Kasumi-1 (cell line): ENCODE measurements at places on chromosomes 2 and 18.

GRCh38 chr2:69186614-69187013 lies 173.6 kb downstream of the ANTXR1 start:
- no peak for DNase-seq

GRCh38 chr18:43661570-43661969 lies 384.3 kb upstream of the SYT4 start:
- peak; percentile 24 for DNase-seq

DNA sequence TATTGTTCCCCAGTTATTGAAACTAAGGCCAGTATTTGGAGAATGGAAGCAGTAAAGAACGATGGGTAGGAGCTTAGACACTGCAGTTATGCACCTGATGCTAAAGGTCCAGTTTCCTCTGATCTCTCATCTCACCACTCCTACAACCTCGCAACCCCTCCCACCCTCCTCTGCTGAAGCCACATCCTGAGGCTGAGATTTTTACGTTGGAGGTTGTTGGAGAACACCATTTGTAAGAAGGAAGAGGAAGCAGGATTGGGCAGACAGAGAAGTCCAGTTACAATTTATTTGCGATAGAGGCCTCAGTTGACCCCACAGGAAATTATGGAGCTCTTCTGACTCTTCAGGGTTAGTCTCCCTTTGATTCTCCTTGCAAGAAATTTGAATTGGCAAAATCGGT lies 54.3 kb upstream of the NDUFV2 start:
- DNase-seq: no peak

- peak; percentile 94 for DNase-seq
Measured at GRCh38 chr2:27370816-27371620, 602 bp downstream of the SNX17 start.

DNA sequence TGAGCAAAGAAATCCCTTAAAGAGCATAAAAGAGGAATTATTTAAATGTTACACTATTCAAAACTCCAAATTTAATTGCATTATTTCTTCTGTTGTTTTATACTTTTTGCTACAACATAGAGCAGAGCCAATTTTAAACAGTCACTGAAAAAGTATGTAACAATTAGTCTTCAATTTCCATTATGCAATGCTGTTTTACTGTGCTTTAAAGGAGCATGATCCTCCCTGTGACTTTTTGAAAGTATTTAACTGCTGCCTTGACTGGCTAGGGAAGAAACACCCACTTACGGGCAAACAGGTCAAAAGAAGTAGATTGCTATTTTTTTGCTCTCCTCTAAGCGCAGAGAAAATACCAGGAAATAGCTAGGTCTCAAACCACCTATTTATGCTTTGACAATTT lies 217.4 kb upstream of the GCFC2 start:
- no peak for DNase-seq

- no peak for DNase-seq
Measured at GRCh38 chr2:222572751-222573174, 83.1 kb downstream of the FARSB start.

DNA sequence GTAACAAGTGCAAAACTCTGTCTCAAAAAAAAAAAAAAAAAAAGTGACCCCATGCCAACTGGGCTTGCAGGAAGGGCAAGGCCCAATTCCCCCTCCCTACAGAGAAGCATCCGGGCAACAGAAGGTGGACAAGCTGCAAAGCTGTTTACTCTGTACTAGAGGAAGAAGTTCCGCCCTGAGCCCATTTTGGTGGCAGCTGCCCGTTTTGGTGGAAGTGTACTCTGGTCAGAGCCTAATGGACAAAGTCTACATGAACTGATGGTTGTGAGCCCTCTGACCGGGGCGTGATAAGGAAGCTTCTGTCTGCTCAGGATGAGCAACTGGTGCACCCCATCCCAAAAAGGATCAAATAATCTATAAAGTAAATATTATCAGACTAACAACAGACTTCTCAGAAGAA lies 65.0 kb downstream of the TRAPPC8 start:
- DNase-seq: no peak

- no peak for DNase-seq
Measured at GRCh38 chr2:223735035-223735640, 102.2 kb downstream of the AP1S3 start.

GRCh38 chr18:49548229-49548636 lies 13.6 kb upstream of the LIPG start:
- DNase-seq: no peak

DNA sequence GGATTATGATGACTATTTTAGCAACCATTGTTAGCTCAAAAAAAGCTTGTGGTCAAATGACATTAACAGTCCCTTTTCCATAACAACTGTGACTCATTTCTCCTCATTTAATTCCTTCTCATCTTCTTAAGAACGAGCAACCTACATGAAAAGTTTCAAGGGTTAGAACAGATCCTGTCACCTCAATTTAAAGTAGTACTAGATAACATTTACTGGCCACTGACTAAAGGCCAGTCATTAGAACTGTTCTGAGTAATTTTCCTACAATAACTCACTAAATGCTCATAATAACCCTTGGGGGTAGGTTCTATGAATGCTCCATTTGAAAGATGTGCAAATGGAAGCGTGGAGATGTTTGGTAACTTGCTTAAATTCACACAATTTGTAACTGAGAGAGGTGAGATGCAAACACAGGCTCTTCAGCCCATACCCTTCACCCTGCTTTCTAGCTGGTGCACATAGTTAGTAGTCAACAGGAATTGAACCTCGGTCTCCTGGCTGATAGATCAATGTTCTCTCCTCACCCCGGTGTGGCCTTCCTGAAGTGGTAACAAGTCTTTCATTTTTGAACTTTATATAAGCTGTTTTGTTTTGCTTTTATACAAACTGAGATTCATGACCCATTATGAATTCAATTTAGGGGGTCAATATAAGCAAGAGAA lies 212.5 kb downstream of the SETBP1 start:
- DNase-seq: no peak

DNA sequence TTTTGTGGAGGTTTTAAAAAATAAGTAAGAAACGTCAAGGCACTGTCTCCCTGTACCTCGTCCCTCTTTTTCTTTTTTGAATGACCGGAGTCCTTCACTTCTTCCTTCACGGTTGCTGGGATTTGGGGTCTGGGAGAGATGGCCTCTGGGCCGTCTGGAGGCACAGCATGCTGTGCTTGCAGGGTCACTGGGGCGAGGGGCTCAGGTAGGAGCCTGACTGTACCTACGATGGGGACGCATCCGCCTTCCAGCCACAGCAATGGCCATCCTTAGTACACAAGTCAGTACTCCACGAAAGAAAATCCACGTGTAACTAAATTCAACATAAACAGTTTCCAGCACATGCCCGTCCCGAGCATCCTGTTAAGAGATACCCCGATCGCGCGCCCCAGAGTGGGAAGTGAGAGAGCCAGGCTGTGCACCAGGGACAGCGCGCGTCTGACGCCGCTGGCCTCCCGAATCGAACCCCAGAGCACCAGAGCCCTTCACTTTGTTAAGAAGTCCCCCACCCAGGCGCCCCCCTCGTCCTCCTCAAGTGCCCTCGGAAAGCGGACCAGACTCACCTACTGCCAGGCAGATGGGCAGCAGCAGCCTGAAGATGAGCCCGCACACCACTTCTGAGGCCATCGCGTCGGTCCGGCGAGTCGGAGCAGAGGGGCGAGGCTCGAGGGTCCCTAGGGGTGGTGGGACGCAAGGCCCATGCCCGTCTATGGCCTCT lies 1.2 kb downstream of the PIEZO2 start:
- no peak for DNase-seq

GRCh38 chr18:58229162-58229561 lies 185.1 kb downstream of the NEDD4L start:
- no peak for DNase-seq

DNA sequence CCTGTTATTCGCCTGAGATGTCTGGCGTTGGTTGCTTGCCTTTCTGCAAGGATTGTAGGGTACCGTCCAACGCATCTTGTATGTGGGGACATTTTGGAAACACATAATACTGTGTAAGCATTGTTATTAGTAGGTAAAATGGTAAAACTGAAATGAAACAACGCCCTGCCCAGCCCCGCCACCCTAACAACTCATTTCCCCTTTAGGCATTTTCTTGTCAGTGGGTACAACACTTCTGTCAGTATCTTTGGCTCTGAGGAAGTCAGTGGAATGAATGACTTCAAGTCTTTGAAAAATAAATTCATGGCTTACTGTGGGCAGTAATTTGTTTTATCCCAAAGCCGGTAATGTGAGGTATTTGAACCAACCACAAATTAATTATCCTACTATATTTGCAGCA lies 86.0 kb downstream of the FMNL2 start:
- no peak for DNase-seq

- no peak for DNase-seq
Measured at GRCh38 chr2:170161516-170162270, 16.3 kb upstream of the MYO3B start.

DNA sequence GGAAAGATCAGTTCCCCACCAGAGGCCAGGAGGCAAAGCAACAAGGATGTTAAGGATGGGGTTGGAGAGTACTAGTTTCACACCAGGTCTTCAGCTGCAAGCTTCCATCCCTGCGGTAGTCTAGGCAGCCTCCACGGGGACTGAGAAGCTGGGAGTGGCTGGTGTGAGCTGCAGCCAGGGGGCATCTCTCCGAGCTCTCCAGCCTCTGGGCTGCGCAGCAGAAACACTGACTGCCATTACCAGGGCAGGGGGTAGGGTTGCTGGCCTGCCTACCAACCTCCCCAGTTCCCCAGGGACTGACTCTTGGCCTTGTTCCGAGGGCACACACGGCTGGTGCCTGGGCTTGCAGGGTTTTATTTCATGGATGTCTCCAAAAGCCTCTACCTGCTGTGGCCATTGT lies 15.9 kb downstream of the GATA6 start:
- no peak for DNase-seq
